NCI-H774 (cell line): ENCODE measurements at places on chromosomes 3 and 15.

GRCh38 chr3:120432150-120432860 is 18.5 kb downstream of the FSTL1 start:
- no peak for DNase-seq

DNA sequence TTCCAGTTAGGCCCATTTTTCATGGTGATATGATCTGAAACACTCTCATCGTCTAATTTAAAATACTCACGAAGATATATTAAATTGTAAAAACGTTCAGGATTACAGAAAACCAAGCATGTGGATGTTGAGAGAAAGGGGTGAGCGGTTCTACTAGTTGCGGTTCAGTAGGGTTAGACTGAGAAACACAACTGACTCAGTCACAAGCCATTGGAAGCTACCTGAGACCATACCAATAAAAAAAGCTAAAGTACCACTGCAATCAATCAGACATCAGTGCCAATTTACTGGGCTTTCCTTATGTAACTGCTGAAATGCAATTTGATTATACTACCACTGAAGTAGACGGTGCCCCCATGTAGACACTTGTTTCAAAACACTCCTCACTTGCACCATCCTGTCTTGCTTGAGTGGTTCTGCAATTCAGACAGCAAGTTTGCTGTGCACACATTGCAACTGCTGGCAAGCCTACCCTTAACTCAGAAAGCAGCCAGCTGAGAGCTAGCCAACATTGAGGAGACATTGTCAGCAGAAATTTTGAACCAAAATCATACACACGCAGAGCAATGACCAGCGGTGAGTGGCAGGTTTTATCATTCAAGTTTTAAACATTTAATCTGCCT is 368.7 kb upstream of the ARHGEF26 start:
- DNase-seq: peak; percentile 74

- DNase-seq: no peak
These were observed 31.1 kb upstream of the NEO1 start for GRCh38 chr15:73021139-73021621.

DNA sequence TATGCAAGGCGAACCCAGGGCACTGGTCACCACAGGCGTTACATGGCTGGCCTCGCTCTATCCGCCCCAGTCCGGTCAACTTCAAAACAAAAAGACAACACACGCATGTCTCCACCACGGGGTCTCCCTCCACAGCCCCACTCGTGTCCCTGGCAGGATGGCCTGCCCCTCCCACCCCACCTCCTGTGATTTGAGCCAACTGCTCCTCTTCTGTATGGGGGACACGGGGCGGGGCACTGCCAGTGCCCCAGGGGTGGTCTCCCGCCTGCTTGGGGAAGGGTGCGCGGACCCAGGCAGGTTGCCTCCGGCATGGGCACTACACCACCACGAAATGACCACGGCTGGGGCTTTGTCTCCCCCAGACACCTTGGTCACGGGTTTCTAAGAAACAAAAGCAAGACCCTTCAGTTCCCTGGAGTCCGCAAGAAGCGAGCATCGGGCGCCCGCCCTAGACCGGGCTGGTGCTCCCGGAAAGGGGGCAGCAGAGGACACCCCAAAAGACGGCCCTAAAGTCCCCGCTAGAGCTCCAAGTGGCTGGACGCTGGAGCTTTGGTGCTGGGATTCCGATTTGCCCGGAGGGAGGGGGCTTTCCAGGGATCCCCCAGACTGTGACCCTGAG is 219.3 kb upstream of the PRICKLE2 start:
- no peak for DNase-seq

DNA sequence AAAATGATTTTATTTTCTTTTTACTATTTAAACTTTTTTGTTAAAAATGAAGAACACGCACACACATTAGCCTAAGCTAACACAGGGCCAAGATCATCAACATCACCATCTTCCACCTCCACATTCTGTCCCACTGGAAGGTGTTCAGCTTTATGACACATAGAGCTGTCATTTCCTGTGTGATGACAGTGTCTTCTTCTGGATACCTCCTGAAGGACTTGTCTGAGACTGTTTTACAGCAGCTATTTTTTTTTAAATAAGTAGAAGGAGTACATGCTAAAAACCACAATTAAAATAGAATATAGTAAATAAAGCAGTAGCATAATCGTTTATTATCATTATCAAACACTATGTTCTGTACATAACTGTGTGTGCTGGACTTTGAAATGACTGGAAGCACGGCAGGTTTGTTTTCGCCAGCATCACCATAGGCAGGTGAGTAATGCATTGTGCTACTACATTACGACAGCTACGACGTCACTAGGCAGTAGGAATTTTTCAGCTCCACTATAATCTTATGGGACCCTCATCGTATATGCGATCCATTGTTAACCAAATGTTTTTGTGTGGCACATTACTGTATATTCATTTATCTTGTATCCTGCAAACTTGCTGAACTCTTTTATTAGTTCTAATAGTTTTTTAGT is 72.8 kb downstream of the KLF15 start:
- DNase-seq: no peak

DNA sequence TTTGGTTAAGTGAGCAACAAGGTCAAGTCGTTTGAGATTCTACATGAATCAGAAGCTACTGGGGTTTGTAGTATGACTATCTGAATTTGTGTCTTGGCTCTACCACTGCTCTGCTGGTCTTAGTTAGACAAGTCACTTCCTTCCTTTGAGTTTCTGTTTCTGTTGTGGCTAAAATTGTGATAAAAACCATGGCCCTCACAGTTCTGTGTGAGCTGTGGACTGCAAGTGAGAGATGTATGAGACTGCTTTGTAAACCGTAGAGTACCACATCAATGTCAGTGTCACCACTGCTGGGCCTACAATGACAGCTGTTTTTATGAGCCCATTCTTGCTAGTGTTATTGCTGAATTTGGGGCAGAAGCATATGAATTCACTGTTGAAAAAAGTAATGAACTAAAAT is 32.7 kb downstream of the RARB start:
- no peak for DNase-seq

- DNase-seq: no peak
These were observed 7.3 kb upstream of the SEMA3F start for GRCh38 chr3:50147861-50148260.

DNA sequence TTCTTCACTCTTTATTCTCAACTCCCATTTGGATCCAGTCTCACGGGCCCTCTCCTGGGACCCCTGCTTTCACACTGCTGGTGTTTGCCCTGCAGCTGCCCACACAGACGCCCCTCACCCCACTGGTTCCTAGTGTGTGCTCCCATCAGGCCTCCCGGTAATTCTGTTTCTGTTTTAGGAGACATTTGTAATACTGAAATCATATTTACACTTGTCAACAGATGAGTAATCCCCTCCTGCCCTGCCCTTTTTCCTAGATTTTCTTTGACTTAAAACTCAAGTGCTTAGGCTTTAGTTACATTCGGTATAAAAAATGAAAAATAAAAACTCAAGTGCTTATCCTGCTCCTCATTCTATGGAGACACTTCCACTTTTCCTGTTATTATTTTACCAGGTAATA is 18.4 kb upstream of the ABTB1 start:
- no peak for DNase-seq

- DNase-seq: no peak
These were observed 33.8 kb upstream of the LRRC58 start for GRCh38 chr3:120382941-120383447.

DNA sequence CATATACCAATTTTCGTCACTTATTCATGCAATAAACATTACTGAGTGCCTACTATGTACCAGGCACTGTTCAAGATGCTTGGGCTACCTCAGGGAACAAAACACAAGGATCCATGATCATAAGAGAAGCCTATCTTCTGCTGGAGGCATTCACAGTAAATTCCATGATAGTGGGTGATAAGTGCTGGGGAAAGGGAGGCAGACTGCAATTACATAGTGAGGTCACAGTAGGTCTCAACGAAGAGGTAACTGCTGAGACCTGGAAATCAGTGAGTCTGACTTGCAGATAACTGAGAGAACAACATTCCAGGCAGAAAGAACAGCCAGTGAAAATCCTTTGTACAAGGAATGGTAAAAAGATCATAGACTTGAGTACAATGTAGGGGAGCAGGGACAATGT is 33.6 kb downstream of the RAF1 start:
- no peak for DNase-seq

DNA sequence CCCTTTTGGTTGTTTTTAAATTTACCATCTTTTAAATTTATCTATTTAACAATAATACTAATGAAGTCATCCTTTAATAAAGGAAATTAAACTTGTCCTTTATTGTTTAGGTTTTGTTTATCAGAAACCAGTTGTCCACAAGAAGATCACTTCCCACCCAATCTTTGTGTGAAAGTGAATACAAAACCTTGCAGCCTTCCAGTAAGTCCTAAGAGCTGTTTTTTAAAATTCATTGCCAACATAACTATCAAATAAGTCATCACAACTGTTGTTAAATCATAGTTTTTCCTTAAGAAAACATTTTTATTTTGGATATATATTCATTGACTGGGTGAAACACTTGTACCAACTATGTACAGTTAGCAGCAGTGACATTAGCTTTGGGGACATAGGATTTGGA is 59.4 kb downstream of the CALML4 start:
- DNase-seq: no peak

DNA sequence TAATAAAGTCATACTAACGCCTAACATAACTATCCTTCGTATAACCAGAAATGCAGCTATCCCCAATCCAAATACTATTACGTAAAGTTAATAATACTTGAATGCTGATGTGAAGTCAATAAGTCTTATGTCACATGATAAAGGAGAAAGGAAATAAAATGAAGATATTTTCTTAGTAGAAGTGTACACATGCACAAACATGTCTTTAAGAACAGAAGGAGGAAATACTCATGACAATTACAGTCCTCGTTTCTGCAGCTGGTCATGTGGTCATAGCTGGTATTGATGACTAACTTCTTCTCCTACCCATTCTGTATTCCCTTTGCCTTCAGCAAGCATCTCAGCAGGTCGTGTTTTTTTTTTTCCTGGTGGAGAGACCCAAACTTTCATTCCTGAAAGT is 244.3 kb downstream of the CHL1 start:
- no peak for DNase-seq

DNA sequence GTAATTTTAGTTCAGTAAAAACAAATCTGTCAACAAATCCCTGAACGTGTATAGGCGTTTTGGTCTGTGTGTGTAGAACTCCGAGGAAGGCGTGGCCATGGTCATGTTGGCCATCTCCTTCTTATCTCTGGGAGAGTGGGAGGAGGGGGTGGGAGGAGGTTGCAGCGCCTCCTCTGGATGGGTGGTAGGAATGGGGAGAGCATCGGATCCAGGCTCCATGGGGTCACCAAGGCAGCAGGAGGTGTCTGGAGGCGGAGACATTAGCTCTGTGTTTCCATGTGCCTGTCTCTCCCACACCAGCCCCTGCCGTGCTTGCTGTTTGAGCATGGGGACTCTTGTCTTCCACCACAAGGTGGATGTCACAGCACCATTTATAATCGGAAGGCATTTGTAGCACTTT is 34.5 kb upstream of the TRPM1 start:
- DNase-seq: no peak

GRCh38 chr3:133797396-133798105 is 8.1 kb upstream of the SRPRB start:
- DNase-seq: no peak

GRCh38 chr3:175489406-175489805 is 630.3 kb downstream of the NAALADL2 start:
- no peak for DNase-seq

GRCh38 chr15:64232400-64232799 is 69.6 kb upstream of the PPIB start:
- no peak for DNase-seq

- DNase-seq: no peak
These were observed 391.1 kb downstream of the FGF12 start for GRCh38 chr3:192336286-192336685.

DNA sequence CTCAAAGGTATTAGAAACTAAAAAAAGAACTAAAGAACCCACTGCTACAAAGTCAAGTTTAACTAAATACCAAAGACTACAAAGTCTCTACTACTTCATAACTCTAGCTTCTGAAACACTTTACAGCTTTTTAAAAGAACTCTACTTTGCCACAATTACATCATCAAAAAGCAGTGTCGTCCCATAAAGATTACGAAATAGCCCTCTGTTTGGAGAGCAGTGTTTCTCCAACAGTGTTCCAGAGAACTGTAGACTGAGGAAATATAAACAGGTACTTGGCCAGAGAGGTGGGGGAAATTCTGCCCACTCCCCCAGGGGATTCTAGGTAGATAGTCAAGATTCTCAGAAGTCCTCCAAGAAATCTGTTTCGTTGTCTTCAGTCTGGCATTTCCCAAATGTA is 225.6 kb downstream of the PDZRN3 start:
- no peak for DNase-seq

- DNase-seq: no peak
These were observed 58.5 kb downstream of the NEK10 start for GRCh38 chr3:27310688-27311087.

DNA sequence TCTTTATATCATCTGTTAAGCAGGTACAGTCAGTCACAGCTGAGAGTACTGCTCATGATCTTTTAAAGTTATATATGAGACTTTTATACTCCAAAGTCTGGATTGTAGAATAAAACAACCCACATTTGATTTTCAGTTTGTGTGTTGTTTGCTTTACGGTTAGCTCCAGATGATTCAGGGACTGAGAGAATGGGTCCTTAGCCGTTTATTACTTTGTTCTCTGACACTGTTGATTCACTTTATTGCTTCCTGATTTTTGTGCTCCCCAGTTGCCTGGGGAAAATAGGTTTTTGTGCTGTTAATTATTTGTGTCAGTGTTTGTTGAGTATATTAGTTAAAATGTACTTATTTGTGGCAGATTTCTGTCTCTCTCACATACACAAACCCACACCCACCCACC is 8.6 kb upstream of the EBLN2 start:
- DNase-seq: peak; percentile 18

- DNase-seq: no peak
These were observed 34.3 kb upstream of the MANF start for GRCh38 chr3:51350751-51351150.

GRCh38 chr15:39438799-39439592 is 141.9 kb upstream of the THBS1 start:
- DNase-seq: no peak

- peak; percentile 20 for DNase-seq
These were observed 168.0 kb upstream of the MLF1 start for GRCh38 chr3:158403013-158403412.

GRCh38 chr15:62788224-62788623 is 254.3 kb upstream of the TPM1 start:
- no peak for DNase-seq

GRCh38 chr15:54481819-54482218 is 503.6 kb downstream of the UNC13C start:
- no peak for DNase-seq

DNA sequence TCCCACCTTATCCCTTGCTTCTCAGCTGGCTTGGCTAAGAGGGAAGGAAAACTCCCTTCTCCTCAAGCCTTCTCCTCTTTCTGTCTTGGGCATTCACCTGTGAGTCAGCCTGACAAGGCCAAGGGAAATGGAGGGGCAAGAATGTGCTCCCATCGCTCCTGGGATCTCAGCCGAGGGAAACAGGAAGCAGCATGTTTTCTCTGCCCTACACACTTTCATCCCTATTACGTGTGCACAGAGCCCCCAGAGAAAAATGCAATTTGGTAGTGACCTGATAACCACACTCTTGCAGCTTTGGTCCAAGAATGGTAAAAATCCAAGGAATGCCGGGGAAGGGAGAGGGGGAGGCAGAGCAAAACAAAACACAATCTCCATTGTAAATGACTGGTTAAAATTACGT is 32.9 kb upstream of the MTMR10 start:
- DNase-seq: no peak
